ENCODE measurements at places on chromosomes 11 and 22.
A peak's percentile ranks its signal among the peaks of the same experiment; 100 is the strongest.

DNA sequence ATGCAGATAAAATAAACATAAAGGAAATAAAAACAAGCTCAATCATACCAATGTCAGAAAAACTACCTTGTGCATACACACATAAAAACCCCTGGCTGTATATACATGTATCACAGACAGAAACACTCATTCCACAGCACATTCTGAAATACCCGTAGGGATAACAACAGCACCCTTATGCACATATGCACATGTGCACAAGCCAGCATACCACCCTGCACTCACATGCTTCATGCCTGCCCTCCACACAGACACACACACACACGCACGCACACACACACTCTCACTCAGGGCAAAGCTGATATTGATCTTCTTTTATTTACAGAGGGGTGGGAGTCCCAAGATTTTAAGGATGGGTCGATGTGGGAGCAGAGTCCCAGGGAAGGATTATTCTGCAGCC is 92.1 kb downstream of the CSNK2A3 start:
- DNase-seq, result no peak

DNA sequence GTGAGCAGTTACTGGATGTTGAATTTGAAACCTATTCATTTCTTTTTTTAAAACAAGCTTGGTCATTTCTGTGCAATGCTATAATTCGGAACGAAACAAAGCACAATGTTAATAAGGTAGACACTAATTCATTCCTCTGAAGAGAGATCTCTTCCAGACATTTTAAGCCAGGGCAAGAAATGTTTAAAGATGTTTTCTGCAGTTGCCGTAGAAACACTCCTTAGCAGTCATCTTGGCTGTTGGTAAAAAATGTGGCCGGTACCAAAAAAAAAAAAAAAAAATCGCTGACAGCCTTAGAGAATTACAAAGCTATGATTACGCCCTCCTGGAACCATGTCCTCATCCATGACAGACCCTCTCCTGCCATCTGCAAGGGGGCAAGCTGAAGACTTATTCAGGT is 66.4 kb upstream of the TTC12 start:
- no peak for DNase-seq

DNA sequence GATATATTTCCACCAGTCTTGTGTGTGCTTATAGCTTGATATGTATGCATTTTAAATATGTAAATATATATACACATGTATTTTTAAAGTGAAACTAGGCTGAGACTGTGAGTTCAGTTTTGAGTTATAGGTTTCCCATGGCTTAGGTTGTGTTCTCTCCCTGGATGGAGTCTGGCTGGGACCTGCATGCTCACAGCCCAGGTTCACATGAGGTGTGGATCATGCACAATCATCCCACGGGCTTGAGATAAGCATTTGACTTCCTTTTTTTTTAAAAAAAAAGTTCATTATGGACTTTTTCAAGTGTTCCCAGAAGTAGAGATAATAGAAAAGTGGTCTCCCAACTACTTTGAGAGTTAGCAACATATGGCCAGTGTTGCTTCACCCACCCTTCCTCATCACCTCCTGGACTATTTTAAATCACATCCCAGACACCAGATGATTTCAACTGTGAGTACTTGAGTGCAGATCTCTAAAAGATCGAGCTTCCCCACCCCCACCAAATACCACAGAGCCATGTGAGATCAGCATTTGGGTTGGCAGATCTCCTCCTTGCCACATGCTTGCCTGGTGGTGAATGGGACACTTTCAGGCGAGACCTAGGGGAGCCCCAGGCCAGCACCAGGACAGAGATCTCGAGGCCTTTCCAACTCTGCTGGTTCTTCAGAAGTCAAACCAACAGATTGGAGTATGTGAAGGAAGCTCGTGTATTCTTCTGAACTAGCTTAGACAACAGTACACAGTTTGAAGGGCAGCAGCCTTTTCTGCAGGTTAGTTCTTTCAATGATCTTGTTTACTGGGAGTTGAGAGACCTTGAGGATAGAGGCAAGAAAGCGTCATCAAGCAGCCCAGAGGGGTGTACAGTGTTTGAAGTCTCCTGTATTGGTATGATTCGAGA is 15.9 kb downstream of the MED15 start:
- DNase-seq, result no peak

DNA sequence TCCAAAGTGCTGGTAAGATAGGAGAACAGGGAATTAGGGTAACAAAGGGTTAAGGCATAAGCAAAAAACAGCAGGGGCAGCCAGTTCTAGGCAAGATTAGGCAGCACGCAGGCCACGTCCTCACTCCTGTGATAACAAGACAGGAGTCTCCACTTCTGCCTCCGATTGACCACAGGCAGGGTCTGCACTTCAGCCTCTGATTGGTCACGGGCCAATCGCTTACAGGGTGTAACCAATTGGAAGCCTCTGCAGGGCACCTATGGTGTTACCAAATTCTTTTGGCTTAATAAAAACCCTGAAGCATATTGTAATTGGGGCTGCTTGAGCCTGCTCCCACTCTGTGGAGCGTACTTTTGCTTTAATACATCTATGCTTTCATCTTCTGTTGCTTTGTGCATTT is 12.2 kb upstream of the GSTP1 start:
- no peak for DNase-seq

DNA sequence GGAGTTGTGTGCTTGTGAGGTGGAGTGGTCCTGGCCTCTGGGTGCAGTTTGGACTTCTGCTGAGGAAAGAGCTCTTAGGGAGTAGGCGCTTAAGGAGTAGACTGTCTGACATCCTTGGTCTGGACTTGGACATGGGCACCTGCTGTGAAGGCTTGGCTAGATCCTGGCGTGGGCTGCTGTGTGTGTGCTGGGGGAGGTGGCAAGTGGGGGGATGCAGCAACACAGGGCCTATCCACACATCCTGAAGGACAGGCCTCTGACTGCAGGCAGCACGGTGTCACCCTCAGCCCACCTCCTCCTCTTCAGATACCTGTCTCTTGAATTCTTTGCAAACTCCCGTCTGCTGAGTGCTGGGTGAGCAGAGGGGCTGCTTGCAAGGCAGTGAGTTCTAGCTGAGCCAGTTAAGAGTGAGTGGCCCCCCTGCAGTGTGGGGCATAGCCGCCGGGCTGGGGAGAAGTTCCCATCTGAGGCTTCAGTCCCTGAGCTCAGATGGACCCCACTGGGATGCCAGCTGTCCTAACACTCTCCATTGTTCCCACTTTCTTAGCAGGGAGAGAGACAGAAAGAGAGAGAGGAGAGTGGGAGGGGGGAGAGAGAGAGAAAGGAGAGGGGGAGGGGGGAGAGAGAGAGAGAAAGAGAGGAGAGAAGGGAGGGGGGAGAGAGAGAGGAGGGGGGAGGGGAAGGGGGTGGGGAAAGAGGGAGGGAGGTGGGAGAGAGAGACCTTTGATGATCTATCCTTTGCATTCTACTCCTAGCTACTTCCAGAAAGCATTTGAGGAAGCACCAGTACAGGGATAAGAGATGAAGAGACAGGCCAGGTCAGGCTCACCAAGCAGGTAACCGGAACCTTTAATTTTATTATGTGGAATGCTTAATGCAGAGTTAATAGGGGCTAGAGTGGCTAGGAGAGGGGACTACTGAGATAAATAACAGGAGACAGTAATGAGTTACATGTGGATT is 12.6 kb downstream of the SOX10 start:
- DNase-seq, result no peak

DNA sequence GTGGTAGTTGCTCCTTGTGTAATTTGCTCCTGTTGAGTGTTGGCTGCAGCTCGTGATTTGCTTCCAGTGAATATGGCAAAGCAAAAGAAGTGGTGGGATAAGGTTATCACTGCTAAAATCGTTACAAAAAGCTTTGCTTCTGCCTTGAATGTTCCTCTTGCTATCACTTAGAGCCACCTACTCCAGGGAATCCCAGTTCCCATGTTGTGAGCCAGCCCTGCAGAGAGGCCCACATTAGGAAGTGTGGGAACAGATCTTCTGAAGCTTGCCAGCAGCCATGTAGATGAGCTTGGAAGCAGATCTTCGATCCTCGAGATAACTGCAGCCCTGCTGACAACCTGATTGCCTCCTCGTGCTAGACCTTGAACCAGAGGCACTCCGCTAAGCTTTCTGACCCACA is 71.0 kb downstream of the SPECC1L start:
- DNase-seq, result no peak

DNA sequence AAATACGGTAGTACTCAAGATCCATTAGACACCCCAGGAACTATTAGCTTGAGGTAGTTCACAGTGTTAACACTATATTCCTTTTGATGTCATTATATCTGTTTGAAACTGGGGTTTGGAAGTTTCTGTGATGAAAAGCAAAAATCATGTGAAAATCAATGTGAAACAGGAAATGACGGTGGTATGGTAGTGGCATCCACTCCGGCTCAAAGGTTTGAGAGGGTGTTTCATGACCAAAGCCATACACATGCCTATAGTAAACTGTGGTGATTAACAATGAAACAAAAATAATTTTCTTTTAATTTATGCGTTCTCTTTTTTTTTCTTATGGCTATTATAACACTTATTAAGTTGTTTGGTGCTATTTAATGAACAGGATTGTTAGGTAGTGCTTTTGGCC is 10.9 kb downstream of the RAB38 start:
- no peak for DNase-seq

GRCh38 chr11:60899977-60900376 is 6.4 kb downstream of the PRPF19 start:
- DNase-seq, result no peak

- DNase-seq, result no peak
Measured at GRCh38 chr11:43784866-43785265, 95.8 kb upstream of the ALKBH3 start.

GRCh38 chr11:103532133-103532788 is 423.0 kb downstream of the DYNC2H1 start:
- DNase-seq, result no peak

DNA sequence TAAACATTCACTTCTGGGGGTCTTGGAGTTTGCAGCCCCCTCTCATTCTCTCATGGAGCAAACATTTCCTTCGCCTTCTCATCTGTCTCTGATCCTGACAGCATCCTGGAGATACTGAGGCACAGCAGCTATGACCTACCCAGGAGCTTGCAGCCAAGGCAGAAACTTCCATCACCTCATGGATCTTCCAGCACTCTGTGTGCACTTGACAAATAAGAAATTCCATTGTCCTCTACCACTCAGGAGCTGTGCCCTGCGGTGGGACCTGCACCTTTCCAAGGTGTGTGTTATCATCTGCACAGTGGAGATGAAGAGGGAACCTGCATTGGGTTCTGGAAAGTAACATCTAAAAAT is 49.1 kb downstream of the GGTLC2 start:
- DNase-seq, result no peak

- no peak for DNase-seq
Measured at GRCh38 chr22:45758603-45759002, 87.0 kb downstream of the ATXN10 start.

- no peak for DNase-seq
Measured at GRCh38 chr22:38215156-38216038, 13.6 kb downstream of the MAFF start.

DNA sequence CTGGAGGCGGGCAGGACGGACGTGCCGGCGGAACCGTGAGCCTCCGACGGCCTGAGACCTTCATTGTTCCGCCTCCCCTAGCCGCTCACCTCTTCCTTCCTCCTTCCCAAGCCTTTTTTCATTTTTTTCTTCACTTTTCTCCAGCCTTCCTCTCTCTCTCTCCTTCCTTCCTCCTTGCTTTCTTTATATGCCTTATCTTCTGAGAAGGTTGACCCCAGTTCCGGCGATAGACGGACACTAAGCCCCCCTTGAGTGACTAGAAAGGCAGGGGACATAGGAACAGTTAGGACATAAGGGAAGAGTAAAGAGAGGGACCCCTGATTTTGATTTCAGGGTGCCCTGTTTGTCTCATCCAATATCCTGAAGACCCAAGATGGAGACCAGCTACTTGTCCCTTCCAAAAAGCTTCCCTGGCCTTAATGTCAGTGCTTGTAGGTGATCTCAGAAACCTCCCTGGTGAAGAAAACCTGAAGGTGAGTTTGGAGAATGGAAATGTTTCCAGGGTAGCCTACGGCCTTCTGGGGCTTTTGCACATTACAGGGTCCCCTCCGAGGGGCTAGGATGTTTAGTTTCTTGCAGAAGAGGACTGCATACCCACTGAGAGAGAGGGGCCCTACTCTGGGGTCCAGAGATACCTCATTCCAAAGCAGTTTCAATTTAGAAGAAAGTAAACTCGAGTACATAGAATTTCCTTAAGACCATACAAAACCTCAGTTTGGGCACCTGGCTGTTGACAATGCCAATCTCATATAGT is 3.5 kb downstream of the ADM start:
- no peak for DNase-seq

- peak; percentile 39 for DNase-seq
Measured at GRCh38 chr11:45655347-45655756, 10.1 kb downstream of the CHST1 start.

DNA sequence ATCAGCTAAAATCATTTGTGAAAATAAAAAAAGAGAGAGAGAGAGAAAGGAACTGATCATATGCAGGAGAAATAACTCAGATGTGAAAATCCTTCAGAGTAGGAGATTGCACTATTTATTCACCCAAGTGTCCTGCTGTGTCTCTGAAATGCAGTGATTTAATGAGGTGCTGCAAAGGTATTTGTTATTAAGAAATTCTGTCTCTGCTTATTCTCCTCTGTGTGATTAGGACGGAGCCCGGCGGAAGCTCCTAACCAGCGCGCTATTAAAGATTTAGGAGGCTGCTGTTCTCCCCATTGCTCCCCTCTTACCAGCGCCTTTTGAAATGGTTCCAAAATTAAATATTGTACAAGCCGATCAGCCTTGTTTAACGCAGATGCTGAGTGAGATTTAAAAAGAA is 528.3 kb downstream of the BUD13 start:
- DNase-seq, result no peak

- no peak for DNase-seq
Measured at GRCh38 chr11:128207861-128208321, 379.5 kb downstream of the ETS1 start.

DNA sequence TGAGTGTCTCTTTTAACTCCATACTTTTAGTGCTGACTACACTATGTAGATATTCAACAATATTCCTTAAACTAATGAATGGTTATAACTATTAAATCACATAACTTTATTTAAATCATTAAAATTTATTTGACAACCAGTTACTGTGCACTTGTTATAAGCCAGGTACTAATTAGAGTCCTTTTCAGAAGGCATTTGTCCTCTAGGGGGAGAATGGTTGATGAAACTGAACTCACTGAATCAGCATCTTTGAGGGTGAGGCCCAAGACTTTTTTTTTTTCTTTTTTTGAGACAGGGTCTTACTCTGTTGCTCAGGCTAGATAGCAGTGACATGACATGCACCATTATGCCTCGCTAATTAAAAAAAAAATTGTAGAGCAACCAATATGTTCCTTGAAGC is 515.6 kb upstream of the CCDC90B start:
- DNase-seq, result no peak
